Glomerular endothelial cell (primary cell): ENCODE measurements at places on chromosomes 11 and 22. TPM values are rescaled to one million over a fixed set of nuclear protein-coding genes. Genes with fewer than 3 reads are reported as not detected.

COX8A gene
- total RNA-seq: 288 and 310 TPM in 2 replicates

ANO1 gene
- total RNA-seq: 0.70 and 3.0 TPM in 2 replicates

KIRREL3 gene
- 0.78 and 0.93 TPM in 2 replicates for total RNA-seq

CDC42EP2 gene
- 48.0 and 56.5 TPM in 2 replicates for total RNA-seq

LIF gene
- 16.6 and 25.2 TPM in 2 replicates for total RNA-seq

SMC1B gene
- not detected in 2 replicates for total RNA-seq

TCN2 gene
- 40.1 and 47.5 TPM in 2 replicates for total RNA-seq
